ENCODE measurements at places on chromosomes 4 and X.

GRCh38 chr4:156782491-156782890 is 189.1 kb downstream of the PDGFC start:
- DNase-seq, result no peak

DNA sequence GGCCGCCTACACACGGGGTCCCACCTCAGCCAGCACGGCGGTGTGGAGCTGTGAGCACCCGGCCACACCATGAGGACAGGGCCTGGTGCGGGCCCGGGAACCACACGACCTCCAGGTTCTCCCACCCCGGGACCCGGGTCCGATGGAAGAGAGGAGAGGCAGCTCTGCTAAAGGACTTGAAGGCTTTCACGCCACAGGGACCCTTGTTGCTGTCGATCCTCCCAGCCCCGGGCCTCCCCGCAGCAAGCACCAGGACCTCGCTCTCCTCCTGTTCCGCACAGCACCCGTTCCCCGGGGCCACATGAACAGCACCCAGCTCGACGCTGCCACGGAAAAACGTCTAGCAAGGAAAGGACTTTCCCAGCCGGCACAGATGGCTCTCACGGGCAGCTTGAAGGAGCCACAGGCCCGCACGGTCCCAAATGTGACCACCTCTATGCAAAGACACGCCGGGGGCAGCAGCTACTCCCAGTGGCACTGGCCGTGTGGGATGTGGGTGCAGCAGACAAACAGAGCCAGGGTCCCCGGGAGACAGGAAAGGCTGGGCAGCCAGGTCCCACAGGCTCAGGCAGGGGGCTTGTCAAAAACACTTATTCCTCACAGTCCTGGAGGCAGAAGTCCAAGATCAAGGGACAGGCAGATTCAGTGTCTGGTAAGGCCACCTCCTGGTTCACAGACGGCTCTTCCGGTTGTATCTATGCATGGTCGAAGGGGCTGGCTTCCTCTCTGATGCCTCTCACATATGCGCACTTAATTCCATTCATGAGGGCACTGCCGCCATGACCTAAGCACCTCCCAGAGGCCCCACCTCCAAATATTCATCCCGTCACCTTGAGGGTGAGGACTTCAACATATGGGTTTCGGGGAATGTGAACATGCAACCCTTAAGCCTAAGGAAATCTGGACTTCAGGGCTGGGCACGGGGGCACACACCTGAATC is 24.7 kb downstream of the FAM53A start:
- no peak for DNase-seq

DNA sequence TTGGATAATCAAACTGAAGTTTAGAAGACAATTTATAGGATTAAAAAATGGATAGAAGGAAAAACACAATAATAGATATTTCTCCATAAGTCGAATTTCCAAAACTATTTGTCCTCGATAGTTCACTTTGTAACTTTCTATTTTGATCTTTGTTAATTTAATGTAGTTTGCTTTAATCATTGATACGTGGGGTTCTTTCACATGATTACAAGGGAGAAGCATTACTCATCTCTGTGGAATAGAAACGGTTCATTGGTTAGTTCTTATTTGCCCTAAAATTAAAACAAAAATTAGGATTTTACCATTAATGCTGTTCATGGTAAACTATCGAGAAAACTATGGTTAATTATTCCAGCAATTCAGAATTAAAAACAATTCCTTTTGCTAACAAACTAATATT is 2.1 kb downstream of the TET2 start:
- DNase-seq, result no peak

- peak; percentile 28 for DNase-seq
Measured at GRCh38 chrX:374596-374995, 12.1 kb downstream of the PPP2R3B start.

GRCh38 chrX:1153940-1154339 is 58.5 kb downstream of the CRLF2 start:
- no peak for DNase-seq

Measured in activated CD4-positive, alpha-beta T cell treated with anti-CD3 and anti-CD28 coated beads, Interleukin-2, amount 50 U/mL, for 48 hours (primary cell).